Calu3 (cell line): ENCODE measurements at places on chromosomes 4 and X. TPM values are rescaled to one million over a fixed set of nuclear protein-coding genes. Genes with fewer than 3 reads are reported as not detected.

DNA sequence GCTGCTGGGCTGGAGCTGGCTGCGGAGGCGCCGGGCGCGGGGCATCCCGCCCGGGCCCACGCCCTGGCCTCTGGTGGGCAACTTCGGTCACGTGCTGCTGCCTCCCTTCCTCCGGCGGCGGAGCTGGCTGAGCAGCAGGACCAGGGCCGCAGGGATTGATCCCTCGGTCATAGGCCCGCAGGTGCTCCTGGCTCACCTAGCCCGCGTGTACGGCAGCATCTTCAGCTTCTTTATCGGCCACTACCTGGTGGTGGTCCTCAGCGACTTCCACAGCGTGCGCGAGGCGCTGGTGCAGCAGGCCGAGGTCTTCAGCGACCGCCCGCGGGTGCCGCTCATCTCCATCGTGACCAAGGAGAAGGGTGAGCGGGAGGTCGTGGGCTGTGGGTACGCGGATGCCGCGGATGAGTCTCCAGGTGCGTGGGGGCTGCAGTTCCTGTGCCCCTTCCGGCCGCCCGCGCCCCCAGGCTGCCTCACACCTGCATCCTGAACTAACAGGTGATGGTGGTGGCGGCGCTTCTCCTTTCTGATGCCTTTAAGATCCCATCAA, 499 bp downstream of the CYP2U1 start:
- no peak for DNase-seq

GRCh38 chr4:82954212-82954611, 53.7 kb downstream of the THAP9 start:
- no peak for DNase-seq

DNA sequence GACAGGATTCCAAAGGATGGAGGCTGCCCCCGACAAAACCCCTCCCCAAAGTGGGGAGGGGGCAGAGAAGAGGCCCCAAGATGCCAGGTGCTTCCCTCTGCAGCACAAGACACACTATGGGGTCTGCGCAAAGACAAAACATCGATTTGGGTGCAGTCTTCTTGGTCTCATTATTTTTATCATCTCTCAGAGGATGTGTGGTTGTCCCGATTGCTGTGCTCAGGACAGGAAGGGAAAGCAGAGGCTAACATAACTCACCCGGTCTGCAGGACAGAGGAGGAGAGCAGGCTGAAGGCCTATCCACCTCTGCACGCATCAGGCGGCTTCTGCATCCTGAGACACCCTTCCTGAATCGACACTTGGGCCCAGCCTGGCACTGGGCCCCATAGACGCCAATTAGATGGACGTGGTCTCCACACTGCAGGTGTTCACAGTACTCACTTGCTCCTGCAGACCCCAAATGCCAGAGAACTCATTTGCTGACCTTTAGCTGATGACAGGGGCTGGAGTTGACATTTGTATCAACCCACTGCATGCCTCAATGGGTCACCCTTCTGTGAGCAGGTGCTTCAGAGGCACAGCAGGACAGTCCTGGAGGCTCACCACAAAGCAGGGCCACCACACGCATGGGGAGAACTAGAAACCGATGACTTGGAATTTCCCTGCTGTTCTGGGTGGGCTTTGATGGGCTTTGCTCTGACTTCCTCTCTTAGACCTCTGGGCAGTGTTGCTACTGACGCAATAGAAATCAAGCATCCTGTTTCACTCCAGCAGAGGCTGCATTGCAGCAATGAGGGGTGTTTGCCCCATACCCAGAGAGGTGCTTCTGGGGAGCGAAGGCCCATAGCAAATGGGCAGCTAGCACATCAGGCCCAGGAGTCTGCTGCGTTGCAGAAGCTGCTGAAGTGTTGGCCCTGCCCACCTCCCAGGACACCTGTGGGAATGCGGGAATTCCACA, 96.3 kb upstream of the ENPP6 start:
- no peak for DNase-seq

GRCh38 chr4:84708406-84709135, 125.6 kb downstream of the CDS1 start:
- no peak for DNase-seq

DNA sequence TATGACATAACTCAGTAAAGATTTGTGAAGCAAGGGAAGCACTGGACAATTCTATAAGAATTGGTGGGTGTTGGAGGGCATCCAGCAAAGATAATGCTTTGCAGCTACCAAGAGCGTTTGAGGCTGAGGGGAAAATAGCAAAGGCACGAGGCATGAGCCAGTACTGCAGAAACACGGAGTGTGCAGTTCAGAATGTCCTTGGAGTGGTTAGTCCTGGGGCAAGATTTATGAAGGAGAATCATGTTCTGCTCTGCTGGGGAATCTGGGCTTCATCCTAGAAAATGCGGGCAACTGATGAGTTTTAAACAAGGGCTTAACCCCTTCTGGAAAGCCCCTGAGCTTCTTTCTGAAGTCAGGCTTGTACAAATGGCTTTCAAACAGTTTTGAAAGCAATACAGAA, 452.5 kb downstream of the IL15 start:
- DNase-seq, result no peak

GRCh38 chr4:140052050-140052449, 101.9 kb downstream of the MAML3 start:
- DNase-seq, result peak; percentile 42

GRCh38 chrX:50865311-50865710, 45.2 kb upstream of the BMP15 start:
- no peak for DNase-seq

GRCh38 chrX:28398342-28398741, 188.9 kb upstream of the IL1RAPL1 start:
- no peak for DNase-seq

- DNase-seq, result no peak
Measured at GRCh38 chrX:44770121-44770520, 73.7 kb upstream of the DUSP21 start.

The C1QTNF7 gene
- total RNA-seq, result not detected in 2 replicates

The RNF113A gene
- 16.9 and 18.3 TPM in 2 replicates for total RNA-seq

The HSD17B13 gene
- not detected in 2 replicates for total RNA-seq

The GYPA gene
- not detected in 2 replicates for total RNA-seq

The GAGE12H gene
- total RNA-seq, result not detected in 2 replicates

The SYN1 gene
- total RNA-seq, result 0.21 TPM in 1 of 2 replicates, not detected in the other
